Activated B cell treated with CpG ODN at 0.5 μM for 24 hours (primary cell): ENCODE measurements at places on chromosomes 6 and 20. TPM values are rescaled to one million over a fixed set of nuclear protein-coding genes. Genes with fewer than 3 reads are reported as not detected.

GRCh38 chr6:166343150-166343487, 774 bp upstream of the SFT2D1 start:
- peak overlapping the region; percentile 89 for H3K27ac ChIP-seq
- H3K4me1 ChIP-seq: peaks cover 16% of the 10 kb centered on the region
- no peaks in the 10 kb centered on the region for H3K27me3 ChIP-seq
- peaks cover 7% of the 10 kb centered on the region for H3K36me3 ChIP-seq
- peak overlapping the region; percentile 92 for H3K4me3 ChIP-seq

GRCh38 chr6:41263267-41263666, 23.2 kb downstream of the TREM1 start:
- DNase-seq: no peak
- no peak overlapping the region for H3K4me3 ChIP-seq
- H3K36me3 ChIP-seq: peaks cover 11% of the 10 kb centered on the region
- no peak overlapping the region for H3K27ac ChIP-seq

- H3K27ac ChIP-seq: no peak overlapping the region
- no peak for DNase-seq
- H3K4me1 ChIP-seq: no peaks in the 10 kb centered on the region
- H3K4me3 ChIP-seq: no peak overlapping the region
- H3K27me3 ChIP-seq: no peaks in the 10 kb centered on the region
- peaks cover 8% of the 10 kb centered on the region for H3K36me3 ChIP-seq
Measured at GRCh38 chr6:1950631-1951030, 294.8 kb downstream of the GMDS start.

DNA sequence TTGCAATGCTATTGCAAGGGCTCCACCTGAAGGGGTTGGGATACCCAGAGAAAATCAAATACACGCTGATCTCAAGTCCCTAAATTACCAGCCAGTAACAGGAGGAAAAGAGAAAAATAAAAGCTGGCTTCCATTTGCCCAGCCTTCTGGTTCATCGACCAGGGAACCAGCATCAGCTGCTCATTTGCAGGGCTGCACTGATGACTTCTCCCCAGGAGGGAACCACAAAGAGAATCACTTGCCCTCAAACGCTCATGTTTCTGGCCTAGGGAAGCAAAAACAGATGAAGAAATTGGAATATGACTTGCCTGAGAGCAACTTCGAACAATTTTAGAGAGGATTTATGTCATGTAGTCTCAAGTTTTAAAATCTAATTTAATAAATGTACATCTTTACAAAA, 119.7 kb downstream of the SH3BGRL2 start:
- no peak overlapping the region for H3K4me3 ChIP-seq
- peaks cover 5% of the 10 kb centered on the region for H3K27me3 ChIP-seq
- H3K27ac ChIP-seq: no peak overlapping the region
- no peaks in the 10 kb centered on the region for H3K4me1 ChIP-seq
- no peaks in the 10 kb centered on the region for H3K36me3 ChIP-seq
- no peak for DNase-seq

- peaks cover 8% of the 10 kb centered on the region for H3K4me1 ChIP-seq
- no peak for DNase-seq
- H3K27ac ChIP-seq: no peak overlapping the region
- no peak overlapping the region for H3K4me3 ChIP-seq
- H3K36me3 ChIP-seq: no peaks in the 10 kb centered on the region
Measured at GRCh38 chr6:133833949-133834359, 55.0 kb upstream of the TCF21 start.

GRCh38 chr20:61772828-61773631, 292.7 kb downstream of the TAF4 start:
- H3K27ac ChIP-seq: no peak overlapping the region
- no peaks in the 10 kb centered on the region for H3K4me1 ChIP-seq
- DNase-seq: no peak

DNA sequence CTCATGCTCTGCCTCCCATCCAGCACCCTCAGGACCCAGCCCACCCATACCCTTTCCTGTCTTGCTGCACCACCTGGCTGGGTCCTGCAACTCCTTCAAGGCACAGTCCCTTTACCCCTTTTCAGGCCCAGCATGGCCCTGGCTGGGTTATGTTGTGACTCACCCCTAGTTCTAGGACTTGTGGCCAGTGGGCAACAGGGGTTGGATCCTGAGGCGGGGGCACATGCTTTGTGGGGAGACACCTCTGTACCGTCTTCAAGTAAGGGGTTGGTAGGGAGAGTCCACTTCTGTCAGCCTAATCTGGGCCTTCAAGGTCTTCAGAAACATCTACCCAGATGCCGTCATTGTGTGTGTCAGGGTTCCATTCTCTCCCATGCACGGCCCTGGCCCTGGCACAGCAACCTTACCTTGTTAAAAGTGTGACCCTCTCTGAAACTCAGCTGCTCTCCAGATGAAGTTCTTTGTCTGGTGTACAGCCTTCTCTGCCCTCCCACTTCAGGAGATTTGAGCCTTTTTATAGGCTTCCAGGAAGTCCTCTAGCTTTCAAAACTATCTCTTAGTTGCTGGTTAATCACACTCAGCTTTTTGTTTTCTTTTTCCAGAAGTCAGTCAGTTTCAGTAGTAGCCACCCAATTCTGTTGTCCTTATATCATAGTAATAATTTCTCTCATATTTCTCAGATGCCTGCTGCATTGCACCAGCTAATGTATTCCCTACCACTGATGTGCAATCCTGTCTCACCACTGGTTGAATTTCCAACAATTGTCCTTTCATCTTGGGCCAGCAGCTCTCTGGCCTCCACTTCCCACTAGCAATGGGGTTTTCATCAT, 107.3 kb downstream of the NRN1 start:
- no peak overlapping the region for H3K27ac ChIP-seq
- no peaks in the 10 kb centered on the region for H3K4me1 ChIP-seq
- H3K4me3 ChIP-seq: no peak overlapping the region
- H3K36me3 ChIP-seq: no peaks in the 10 kb centered on the region
- no peak for DNase-seq

DNA sequence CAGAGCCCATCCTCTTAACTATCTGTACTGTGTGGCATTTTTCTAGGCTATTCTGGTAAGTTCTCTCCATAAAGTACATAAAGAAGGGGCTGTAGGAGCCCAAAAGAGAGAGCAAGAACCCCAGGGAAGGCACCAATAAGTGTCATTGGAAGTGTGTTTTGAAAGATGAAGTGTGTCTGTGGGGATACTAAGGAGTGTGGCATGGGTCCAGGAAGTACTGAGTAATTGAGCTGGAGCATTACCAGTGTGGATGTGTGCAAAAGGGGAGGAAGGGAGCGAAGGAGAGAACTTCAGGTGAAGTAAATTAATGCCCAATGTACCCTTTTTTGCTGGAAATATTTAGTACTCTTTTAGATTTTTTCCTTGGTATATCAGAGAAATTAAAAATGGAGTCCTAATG, 63.9 kb downstream of the KCNS1 start:
- H3K27me3 ChIP-seq: no peaks in the 10 kb centered on the region
- DNase-seq: no peak

- H3K4me1 ChIP-seq: peaks cover 29% of the 10 kb centered on the region
Measured at GRCh38 chr6:156169371-156169770, 607.8 kb upstream of the ARID1B start.

DNA sequence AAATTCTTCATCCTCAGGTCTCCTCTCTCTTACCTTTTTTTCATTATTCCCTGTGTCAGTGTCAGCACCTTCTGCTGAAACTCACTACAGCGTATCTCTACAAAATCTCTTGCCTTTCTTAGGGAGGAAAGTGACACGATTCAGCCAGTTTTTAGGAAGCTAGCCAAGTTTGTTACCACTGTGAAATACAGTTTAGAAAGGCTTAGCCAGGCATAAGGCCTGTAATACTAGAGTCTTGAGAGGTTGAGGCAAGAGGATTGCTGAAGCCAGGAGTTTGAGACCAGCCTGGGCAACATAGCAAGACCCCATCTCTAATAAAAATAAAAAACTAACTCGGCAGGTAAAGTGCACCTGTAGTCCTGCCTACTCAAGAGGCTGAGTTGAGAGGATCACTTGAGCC, 16.7 kb downstream of the TAB2 start:
- H3K4me3 ChIP-seq: no peak overlapping the region
- no peak for DNase-seq
- peaks cover 88% of the 10 kb centered on the region for H3K4me1 ChIP-seq
- no peak overlapping the region for H3K27ac ChIP-seq
- H3K36me3 ChIP-seq: peaks cover 4% of the 10 kb centered on the region
- no peaks in the 10 kb centered on the region for H3K27me3 ChIP-seq

GRCh38 chr20:23386304-23387117, 24.5 kb downstream of the GZF1 start:
- H3K27ac ChIP-seq: no peak overlapping the region
- no peaks in the 10 kb centered on the region for H3K27me3 ChIP-seq
- no peak overlapping the region for H3K4me3 ChIP-seq
- no peaks in the 10 kb centered on the region for H3K4me1 ChIP-seq
- H3K36me3 ChIP-seq: peaks cover 62% of the 10 kb centered on the region

DNA sequence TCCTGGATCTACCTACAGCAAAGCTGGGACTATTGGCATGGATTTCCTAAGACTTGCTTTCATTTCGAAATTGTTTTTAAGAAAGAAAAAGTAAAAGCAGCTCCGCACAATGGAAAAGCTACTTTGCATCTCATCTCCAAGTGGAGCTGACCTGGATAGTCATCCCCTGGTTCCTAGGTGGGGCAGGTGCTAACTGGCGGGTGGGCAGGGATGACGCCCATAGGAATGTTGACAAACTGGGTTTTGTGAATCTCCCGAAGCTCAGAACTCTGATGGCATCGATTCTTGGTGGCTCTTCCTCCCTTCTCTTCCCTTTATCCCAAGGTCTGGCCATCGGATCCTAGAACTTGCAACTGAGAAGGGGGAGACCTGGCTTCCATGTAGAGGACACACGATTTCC, 12.4 kb upstream of the EZR start:
- H3K27ac ChIP-seq: no peak overlapping the region

DNA sequence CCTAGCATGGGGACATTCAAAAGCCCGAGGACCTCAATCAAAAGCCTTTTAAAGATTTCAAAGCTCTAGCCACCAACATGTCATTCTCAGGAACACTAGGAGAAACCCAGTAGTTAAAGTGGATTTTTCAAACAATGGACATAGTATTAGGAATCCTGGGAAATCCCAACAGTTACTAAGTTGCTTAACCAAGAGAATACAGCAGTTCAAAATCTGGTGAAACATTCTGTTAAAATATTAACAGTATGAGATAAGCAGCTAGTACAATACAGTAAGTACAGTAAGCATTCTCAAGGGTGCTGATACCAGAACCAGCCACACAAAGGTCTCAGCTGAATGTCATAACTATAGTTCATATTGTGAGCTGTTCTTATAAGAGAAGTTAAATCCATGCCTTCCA, 68.6 kb downstream of the CDK19 start:
- H3K36me3 ChIP-seq: peaks cover 27% of the 10 kb centered on the region
- H3K27me3 ChIP-seq: no peaks in the 10 kb centered on the region
- no peak overlapping the region for H3K27ac ChIP-seq
- no peak for DNase-seq
- H3K4me3 ChIP-seq: no peak overlapping the region
- H3K4me1 ChIP-seq: peaks cover 16% of the 10 kb centered on the region

DNA sequence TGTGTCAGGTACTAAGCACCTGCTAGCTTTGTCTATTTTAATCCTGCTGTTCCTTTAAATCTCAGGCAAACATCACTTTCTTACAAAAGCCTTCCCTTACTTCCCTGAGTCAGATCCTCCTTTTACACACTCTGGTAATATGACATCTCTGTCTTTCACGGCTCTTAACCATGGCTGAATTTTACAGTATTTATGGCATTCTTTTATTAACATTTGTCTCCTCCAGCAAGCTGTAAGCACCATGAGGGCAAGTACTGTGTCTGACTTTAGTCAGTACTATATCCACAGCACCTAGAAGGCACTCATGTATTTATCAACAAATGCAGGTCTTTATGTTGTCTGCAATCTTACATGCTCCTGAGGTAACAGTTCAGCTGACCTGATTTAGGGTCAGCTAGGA, 33.7 kb upstream of the HBS1L start:
- DNase-seq: no peak
- H3K27me3 ChIP-seq: peaks cover 2% of the 10 kb centered on the region
- H3K27ac ChIP-seq: no peak overlapping the region
- no peak overlapping the region for H3K4me3 ChIP-seq
- H3K4me1 ChIP-seq: peaks cover 34% of the 10 kb centered on the region

- DNase-seq: no peak
- H3K36me3 ChIP-seq: no peaks in the 10 kb centered on the region
- peaks cover 30% of the 10 kb centered on the region for H3K4me1 ChIP-seq
- H3K27ac ChIP-seq: no peak overlapping the region
- no peaks in the 10 kb centered on the region for H3K27me3 ChIP-seq
- H3K4me3 ChIP-seq: no peak overlapping the region
Measured at GRCh38 chr6:109299776-109300564, 82.3 kb downstream of the CD164 start.

DNA sequence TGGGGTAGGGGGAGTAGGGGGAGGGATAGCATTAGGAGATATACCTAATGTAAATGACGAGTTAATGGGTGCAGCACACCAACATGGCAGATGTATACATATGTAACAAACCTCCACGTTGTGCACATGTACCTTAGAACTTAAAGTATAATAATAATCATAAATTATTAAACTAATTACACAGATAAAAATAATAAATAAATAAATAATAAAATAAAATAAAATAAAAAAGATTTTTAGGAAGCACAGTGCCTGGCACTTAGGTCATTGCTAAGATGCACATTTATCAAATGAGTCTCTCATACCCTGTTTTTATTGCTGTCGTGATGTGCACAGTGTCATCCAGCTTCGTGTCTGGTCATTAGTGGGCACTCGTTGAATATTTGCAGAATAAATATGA, 19.0 kb upstream of the RTF2 start:
- H3K36me3 ChIP-seq: no peaks in the 10 kb centered on the region
- no peak for DNase-seq
- no peak overlapping the region for H3K4me3 ChIP-seq
- H3K27ac ChIP-seq: no peak overlapping the region
- peaks cover 3% of the 10 kb centered on the region for H3K27me3 ChIP-seq

- H3K4me3 ChIP-seq: peak overlapping the region; percentile 65
- peaks cover 41% of the 10 kb centered on the region for H3K4me1 ChIP-seq
- DNase-seq: peak; percentile 50
- H3K36me3 ChIP-seq: peaks cover 31% of the 10 kb centered on the region
Measured at GRCh38 chr20:62860924-62861691, 514 bp downstream of the TCFL5 start.

GRCh38 chr6:156167625-156168071, 609.5 kb upstream of the ARID1B start:
- peak overlapping the region; percentile 11 for H3K27ac ChIP-seq
- no peaks in the 10 kb centered on the region for H3K27me3 ChIP-seq
- H3K4me1 ChIP-seq: peaks cover 45% of the 10 kb centered on the region

- no peak overlapping the region for H3K4me3 ChIP-seq
- H3K27me3 ChIP-seq: peaks cover 4% of the 10 kb centered on the region
- no peak for DNase-seq
- no peak overlapping the region for H3K27ac ChIP-seq
- no peaks in the 10 kb centered on the region for H3K4me1 ChIP-seq
Measured at GRCh38 chr6:160163425-160163824, 41.8 kb downstream of the SLC22A1 start.

Gene MAFB
- 0.61 and 1.1 TPM in 2 replicates for total RNA-seq

Gene CD164
- total RNA-seq: 165 and 189 TPM in 2 replicates

Gene SPATA25
- 0.53 and 0.88 TPM in 2 replicates for total RNA-seq

Gene GFRA4
- total RNA-seq: not detected in 2 replicates

Gene ATP9A
- total RNA-seq: 0.07 TPM in 2 replicates

Gene NNAT
- total RNA-seq: 0.40 TPM in 1 of 2 replicates, not detected in the other

Gene CD24
- total RNA-seq: 49.3 and 49.4 TPM in 2 replicates

Gene VGLL2
- not detected in 2 replicates for total RNA-seq

Gene GGTLC1
- not detected in 2 replicates for total RNA-seq

Gene ADGB
- not detected in 2 replicates for total RNA-seq

Gene SPDEF
- 0.11 TPM in 1 of 2 replicates, not detected in the other for total RNA-seq

Gene DZANK1
- 5.3 and 6.0 TPM in 2 replicates for total RNA-seq

Gene CEBPB
- total RNA-seq: 22.2 and 23.5 TPM in 2 replicates

Gene OPRM1
- total RNA-seq: not detected in 2 replicates

Gene CST2
- total RNA-seq: not detected in 2 replicates

Gene ID4
- not detected in 2 replicates for total RNA-seq

Gene GABRR2
- 1.4 and 1.8 TPM in 2 replicates for total RNA-seq

Gene PROKR2
- not detected in 2 replicates for total RNA-seq
